ENCODE measurements at places on chromosomes 1 and 21.

DNA sequence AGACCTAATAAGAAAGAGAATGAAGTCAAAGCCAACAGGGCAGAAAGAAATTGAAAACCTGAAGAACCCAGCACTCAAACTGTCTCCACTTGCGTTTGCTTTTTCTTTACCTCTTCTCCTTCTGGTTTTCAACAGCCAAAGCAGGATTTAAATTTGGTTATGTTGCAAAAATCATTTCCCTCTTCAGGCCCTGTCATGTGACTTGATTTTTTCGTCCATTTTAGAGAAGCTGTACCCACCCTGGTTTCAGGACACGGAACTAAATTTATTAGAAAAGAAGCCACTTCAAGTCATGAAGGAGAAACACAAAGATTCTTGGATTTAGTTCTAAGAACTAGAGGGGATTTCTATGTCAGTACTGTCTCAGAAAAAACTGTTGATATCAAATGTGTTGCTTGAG lies 1.0 kb upstream of the SYNJ1 start:
- DNase-seq = no peak

DNA sequence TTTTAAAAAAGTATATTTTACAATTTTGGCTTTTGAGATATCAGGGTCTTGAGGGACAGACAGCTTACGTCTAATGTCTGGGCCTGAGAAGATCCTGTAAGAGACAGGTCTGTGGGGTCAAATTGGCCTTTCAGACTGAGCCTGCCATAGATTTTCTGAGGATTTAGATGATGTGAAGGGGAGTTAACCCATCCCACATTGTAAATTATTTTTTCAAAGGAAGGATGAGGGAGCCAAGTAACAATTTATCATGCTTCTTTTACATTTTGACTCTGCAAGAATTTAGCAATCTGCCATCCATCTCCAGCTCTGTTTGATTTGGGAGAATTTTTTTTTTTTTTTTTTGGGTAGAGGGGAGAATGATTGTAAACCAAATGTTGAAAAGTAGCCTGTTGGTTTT lies 160.9 kb downstream of the ROR1 start:
- no peak for DNase-seq

GRCh38 chr21:35507181-35507759 lies 458.2 kb upstream of the RUNX1 start:
- no peak for DNase-seq

DNA sequence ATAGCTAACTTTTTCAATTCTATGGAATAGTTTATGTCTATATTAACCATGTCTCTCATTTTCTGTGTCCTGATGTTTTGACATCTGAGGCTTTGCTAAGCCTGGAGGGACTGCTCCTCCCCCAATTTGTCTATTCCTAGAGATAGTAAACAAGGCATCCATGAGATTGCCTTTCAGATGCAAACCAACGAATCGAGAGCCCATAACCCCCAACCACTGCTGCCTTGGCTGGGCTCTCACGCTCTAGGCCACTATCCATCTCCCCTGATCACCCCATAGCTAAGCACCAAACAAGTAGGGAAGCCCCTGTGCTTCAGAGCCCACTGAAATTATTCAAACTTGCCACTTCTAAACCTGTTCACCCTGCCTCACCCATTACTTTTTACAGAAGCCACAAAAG lies 437.7 kb downstream of the SETD4 start:
- no peak for DNase-seq

GRCh38 chr1:233935297-233935868 lies 30.9 kb downstream of the SLC35F3 start:
- no peak for DNase-seq
